ENCODE measurements at places on chromosomes 2 and 18. TPM values are rescaled to one million over a fixed set of nuclear protein-coding genes. Genes with fewer than 3 reads are reported as not detected.
A peak's percentile ranks its signal among the peaks of the same experiment; 100 is the strongest.

Gene CCDC74A
- 4.5 TPM for total RNA-seq

GRCh38 chr2:213751446-213751845 lies 467.2 kb downstream of the SPAG16 start:
- DNase-seq = no peak

GRCh38 chr2:71787476-71788185 lies 334.3 kb downstream of the DYSF start:
- peak; percentile 10 for DNase-seq

GRCh38 chr2:26946841-26947784 lies 23.3 kb upstream of the MAPRE3 start:
- DNase-seq = no peak

Measured in frontal cortex (tissue), 4 donors.